Fibroblast of lung (primary cell): ENCODE measurements at places on chromosomes 1 and 21. TPM values are rescaled to one million over a fixed set of nuclear protein-coding genes. Genes with fewer than 3 reads are reported as not detected.
A peak's percentile ranks its signal among the peaks of the same experiment; 100 is the strongest.

The OVAAL gene
- not detected in 2 replicates for polyA plus RNA-seq

The ACTRT2 gene
- polyA plus RNA-seq, result not detected in 2 replicates

The HSPG2 gene
- polyA plus RNA-seq, result 21.2 and 40.7 TPM in 2 replicates

GRCh38 chr1:150068109-150068435, 496 bp downstream of the VPS45 start:
- H3K27ac ChIP-seq, result peak overlapping the region; percentile 91
- peaks cover 4% of the 10 kb centered on the region for H3K4me1 ChIP-seq
- H3K36me3 ChIP-seq, result peaks cover 2% of the 10 kb centered on the region
- peak overlapping the region; percentile 73 for H3K4me3 ChIP-seq
- DNase-seq, result no peak

- peak overlapping the region; percentile 81 for H3K27ac ChIP-seq
- H3K36me3 ChIP-seq, result no peaks in the 10 kb centered on the region
- DNase-seq, result peak; percentile 80
- H3K4me1 ChIP-seq, result peaks cover 14% of the 10 kb centered on the region
- H3K4me3 ChIP-seq, result no peak overlapping the region
- H3K27me3 ChIP-seq, result no peaks in the 10 kb centered on the region
Observed at GRCh38 chr1:115727706-115728249, 40.7 kb downstream of the CASQ2 start.

DNA sequence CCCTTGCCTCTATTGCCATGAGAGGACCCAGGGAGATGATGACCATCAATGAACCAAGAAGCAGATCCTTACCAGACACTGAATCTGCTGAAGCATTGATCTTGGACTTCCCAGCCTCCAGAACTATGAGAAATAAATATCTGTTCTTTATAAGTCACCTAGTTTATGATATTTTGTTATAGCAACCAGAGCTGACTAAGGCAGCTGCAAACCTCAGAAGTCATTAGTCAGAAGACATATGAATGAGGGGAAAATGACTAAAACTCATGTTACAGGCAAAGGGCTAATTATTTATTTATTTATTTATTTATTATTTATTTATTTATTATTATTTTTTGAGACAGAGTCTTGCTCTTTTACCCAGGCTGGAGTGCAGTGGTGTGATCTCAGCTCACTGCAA, 321.1 kb downstream of the TGFB2 start:
- H3K4me3 ChIP-seq, result no peak overlapping the region
- peak; percentile 52 for DNase-seq
- H3K4me1 ChIP-seq, result no peaks in the 10 kb centered on the region
- no peak overlapping the region for H3K27ac ChIP-seq
- H3K36me3 ChIP-seq, result no peaks in the 10 kb centered on the region

GRCh38 chr1:40210511-40211204, 37.1 kb upstream of the TMCO2 start:
- no peak for DNase-seq
- H3K4me3 ChIP-seq, result no peak overlapping the region
- no peaks in the 10 kb centered on the region for H3K27me3 ChIP-seq

- H3K27ac ChIP-seq, result no peak overlapping the region
- no peaks in the 10 kb centered on the region for H3K36me3 ChIP-seq
- no peaks in the 10 kb centered on the region for H3K4me1 ChIP-seq
- no peak overlapping the region for H3K4me3 ChIP-seq
- no peaks in the 10 kb centered on the region for H3K27me3 ChIP-seq
Observed at GRCh38 chr21:27536319-27536718, 569.4 kb upstream of the ADAMTS5 start.

GRCh38 chr21:25637851-25638659, 1.0 kb upstream of the JAM2 start:
- no peak for DNase-seq
- H3K4me3 ChIP-seq, result no peak overlapping the region
- H3K4me1 ChIP-seq, result peaks cover 2% of the 10 kb centered on the region
- no peak overlapping the region for H3K27ac ChIP-seq
- H3K27me3 ChIP-seq, result peaks cover 5% of the 10 kb centered on the region
- H3K36me3 ChIP-seq, result no peaks in the 10 kb centered on the region

GRCh38 chr1:73673971-73674370, 524.0 kb downstream of the LRRIQ3 start:
- peak; percentile 23 for DNase-seq
- H3K4me3 ChIP-seq, result no peak overlapping the region
- no peaks in the 10 kb centered on the region for H3K36me3 ChIP-seq
- H3K4me1 ChIP-seq, result no peaks in the 10 kb centered on the region
